ENCODE measurements at places on chromosomes 2 and 18.

DNA sequence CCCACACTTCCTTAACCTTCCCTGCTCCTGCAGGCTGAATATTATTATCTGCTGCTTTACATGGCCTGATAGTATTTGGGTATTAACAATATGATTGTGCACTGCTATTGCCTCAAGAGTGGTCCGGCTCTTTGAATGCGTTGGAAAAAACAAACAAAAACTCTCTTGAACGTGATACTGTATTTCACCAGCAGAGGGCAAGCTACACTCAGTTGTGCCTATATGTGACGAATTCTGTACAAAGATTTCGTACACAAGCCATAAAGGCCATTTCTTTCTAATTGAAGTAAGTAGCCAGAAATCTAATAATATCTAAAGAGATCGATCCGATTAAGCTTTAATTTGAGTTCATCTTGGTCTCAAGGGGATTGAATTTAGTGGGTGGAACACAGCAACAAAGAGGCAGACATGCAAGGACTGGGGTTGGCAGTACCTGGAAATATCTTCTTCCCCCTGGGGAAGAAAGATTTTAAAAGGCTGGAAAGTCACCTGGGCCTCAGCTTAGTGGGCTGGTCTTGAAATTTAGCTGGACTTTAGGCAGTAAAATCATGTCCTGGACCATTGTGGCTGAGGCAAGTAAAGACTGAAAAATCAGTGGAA is 49.3 kb upstream of the RAB6D start:
- no peak for DNase-seq

- no peak for DNase-seq
Observed at GRCh38 chr2:42939411-42940206, 147.2 kb upstream of the HAAO start.

DNA sequence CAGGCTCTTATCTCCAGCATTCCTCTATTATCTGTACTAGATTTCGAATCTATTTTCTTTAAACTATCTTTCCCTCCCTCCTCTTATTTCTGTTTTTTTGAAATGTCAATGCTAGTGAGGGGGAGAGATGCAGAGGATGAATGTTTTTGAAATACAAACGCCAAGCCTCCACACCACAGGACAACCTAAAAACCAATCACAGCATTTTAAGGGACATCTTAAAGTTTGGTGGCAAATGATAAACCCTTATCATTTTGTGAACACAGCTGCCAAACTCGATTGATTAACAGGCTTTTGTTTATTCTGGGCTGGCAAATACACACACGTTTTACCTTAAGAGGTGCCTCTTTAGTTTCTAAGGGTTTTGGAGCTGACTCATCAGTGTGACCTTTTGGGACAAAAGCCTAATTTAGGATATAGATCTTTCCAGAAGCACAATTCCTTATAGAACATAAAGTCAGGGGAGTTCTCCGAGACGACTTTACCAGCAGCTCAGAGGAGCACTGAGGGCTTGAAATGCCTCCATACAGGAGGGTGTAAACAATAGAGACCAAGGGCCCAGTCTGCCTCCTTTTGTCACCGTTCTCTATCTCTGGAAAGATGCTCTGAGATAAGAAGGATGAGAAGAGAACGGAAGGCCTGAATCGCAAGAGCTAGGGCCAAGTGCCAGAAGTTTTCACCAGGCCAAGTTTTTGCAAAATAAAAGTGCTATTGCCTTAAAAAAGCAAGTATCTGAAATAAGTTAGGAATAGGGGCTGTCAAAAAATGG is 4.2 kb upstream of the MEIS1 start:
- no peak for DNase-seq

GRCh38 chr2:241134711-241135110 is 14.6 kb downstream of the PASK start:
- no peak for DNase-seq

GRCh38 chr2:26246818-26247217 is 2.1 kb downstream of the HADHB start:
- no peak for DNase-seq

- no peak for DNase-seq
Observed at GRCh38 chr2:145321344-145321743, 801.4 kb upstream of the ZEB2 start.

GRCh38 chr2:98281607-98282006 is 64.6 kb upstream of the CNGA3 start:
- DNase-seq = no peak

GRCh38 chr2:204503869-204504268 is 41.4 kb upstream of the PARD3B start:
- no peak for DNase-seq

DNA sequence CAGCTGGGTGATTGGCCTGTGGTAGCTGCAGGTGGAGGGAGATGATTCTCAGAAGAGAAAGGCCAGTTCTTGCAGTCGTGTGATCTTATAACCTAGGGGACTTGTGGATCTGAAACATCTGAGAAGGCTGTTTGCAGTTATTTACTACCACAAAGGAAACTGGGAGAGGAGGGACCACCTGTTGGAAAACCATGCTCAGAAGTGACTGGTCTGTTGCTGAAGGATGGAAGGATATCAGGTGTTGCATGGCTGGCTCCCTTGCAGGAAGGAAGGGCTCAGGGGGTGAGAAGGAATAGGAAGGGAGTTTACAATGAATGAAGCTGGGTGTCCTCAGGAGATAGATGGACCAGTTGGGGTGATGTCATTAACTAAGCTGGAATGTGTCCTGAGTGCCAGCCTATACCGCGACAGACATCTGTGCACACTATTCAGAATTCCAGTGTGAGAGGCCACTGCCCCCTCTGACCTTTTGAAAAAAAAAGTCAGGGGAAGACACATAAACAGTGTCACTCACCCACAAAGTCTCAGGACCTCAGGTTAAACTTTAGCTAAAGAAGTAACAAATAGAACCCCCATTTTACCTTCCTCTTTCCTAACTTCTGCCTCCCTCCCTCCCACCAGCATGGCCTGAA is 17.5 kb downstream of the IGFBP2 start:
- no peak for DNase-seq

DNA sequence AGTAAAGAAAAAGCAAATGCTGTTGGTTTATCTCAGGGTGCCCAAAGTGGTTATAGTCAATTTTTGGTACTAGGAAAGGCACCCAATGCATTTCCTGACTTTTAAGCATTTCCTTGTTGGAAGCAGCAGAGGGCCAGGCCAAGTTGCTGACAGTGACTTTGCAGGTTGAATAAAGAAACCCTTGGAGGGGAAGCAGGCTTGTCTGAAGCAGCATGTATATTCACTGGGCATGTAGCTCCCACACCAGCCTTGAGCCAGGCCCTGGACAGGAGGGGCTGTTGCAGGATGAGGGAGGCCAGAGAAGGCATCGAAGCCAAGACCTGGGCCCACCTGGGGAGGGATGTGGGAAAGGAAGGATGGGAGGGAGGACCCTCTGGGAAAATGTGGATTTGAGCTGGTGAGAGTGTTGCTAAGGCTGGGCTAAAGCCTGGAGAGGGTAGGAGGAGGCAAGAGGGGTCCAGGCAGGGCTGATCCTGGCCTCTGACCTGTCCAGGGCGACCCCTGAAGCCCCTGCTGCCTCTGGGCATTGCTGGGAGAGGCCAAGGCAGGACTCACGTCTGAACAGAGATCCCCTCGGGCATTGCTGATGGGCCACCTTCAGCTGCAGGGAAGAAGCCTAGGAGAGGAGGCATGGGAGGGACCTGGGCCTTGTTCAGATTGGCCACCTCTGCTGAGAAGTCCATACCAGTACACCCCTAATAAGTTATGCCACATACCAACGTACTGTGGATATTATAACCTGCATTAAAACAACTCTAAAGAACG is 79.6 kb downstream of the STPG4 start:
- no peak for DNase-seq

- no peak for DNase-seq
Observed at GRCh38 chr2:158783923-158784322, 11.2 kb upstream of the DAPL1 start.

DNA sequence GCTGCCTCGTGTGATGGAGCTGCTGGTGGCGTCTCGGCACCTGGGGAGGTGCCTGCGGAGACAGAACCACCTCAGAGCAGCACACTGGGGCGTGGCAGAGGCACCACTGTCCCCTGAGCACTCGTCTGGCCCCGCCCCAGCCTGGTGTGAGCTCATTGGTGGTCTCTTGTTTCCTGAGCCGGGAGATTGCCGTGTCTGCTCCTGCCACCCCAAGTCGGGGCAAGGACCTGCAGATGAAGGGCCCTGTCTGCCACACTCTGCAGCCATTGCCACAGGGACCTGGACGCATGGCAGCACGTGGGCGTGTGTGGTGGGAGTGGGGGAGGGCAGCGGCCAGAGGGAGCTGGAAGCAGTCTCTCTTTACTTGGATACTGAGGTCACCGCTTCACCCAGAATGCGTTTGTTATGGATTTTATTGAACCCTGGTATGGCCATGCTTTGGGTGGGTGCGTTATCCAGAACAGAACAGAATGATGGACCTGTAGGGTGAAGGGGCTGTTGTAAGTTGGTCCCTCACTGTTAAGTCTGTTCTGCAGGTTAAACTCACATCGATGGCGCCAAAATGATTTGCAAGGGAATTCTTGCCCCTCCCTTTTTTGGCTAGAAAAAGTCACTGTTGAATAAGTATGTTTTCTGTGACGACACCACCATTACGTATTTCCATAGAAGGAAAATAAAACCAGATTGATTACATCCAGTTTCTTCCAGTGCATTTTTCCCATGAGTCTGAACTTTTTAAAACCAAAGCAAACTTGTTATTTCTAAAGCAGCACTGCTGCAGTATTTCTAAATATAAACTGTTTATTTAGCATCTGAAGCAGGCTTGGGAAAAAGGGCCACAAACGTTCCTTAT is 92.0 kb downstream of the USP40 start:
- DNase-seq = no peak

- no peak for DNase-seq
Observed at GRCh38 chr2:42230891-42231290, 61.7 kb downstream of the EML4 start.

DNA sequence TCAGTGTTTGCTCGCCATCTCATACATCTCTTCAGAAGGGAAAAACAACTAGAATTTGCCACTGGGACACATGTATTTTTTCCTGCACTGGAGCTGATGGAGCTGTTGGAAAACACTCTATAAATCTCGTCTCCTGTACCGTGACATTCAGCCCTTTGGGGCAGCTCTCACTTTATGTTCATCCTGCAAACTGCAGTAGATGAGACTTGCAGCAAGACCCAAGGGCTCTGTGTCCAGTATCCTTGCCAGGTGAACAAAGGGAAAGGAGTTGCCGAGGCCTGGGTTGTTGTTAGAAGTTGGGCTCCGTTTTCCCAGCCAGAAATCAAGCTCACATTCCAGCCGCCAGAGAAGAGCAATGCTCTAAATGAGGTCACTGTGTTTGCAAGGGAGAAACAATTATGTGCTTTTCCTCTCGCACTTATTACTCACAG is 285.1 kb downstream of the SLC4A3 start:
- DNase-seq = no peak

DNA sequence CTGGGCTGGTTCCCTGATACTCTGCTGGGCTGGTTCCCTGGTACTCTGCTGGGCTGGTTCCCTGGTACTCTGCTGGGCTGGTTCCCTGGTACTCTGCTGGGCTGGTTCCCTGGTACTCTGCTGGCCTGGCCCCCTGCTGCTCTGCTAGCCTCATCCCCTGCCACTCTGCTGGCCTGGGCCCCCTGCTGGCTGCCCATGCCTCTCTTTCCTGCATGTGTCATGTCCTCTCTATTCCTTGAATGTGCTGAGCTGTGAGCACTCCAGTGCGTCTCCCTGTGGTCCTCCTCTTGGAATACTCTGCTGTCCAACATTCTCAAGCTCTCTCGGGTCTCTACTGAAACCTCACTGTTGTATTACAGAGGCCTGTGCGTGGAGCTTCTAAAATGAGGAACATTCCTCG is 216.3 kb downstream of the RNF144A start:
- DNase-seq = no peak

GRCh38 chr2:62423883-62424458 is 82.0 kb downstream of the TMEM17 start:
- no peak for DNase-seq

- DNase-seq = no peak
Observed at GRCh38 chr2:78351208-78351607, 674.3 kb upstream of the REG3G start.

- DNase-seq = no peak
Observed at GRCh38 chr2:132439703-132440398, 23.2 kb downstream of the GPR39 start.

DNA sequence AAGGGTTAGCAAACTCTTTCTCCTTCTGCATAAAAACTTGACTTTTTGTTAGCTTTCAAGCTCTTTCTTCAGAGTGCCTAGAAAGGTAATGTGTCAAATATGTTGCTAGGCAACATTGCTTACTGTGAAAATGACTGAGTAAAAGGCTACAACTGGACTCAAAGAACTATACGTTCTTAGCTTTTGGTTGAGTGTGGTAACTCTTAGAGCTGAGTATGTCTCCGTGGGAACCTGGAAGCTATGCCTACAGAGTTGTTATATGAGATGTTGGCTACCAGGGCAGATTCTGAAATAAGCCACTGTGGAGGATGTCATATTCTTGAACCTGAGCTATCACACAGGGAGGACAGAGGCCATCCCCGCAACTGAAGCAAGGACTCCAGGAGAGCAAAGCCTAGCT is 105.5 kb downstream of the ARL6IP6 start:
- DNase-seq = no peak

GRCh38 chr2:46163098-46163430 is 134.1 kb upstream of the EPAS1 start:
- no peak for DNase-seq

GRCh38 chr18:58862851-58863538 is 1.7 kb upstream of the ZNF532 start:
- DNase-seq = no peak

DNA sequence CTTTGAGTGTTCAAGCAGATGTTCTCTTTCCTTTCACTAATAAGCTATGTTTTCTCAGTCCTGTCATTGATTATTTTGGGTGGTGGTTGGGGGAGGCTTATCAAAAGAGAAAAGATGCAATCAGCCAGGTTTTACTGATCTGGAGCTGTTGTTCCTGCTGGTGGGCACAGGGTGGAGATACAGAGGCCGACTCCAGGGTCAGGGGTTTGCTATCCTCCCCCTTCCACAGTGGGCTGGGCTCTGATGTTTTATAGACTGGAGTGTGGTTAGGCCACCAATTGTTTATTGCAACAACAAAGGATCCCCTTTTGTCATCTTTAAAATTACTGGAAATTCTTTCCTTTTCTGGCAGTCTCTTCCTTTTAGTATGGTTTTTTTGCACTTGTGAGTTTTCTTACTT is 120.5 kb downstream of the TANC1 start:
- DNase-seq = no peak

DNA sequence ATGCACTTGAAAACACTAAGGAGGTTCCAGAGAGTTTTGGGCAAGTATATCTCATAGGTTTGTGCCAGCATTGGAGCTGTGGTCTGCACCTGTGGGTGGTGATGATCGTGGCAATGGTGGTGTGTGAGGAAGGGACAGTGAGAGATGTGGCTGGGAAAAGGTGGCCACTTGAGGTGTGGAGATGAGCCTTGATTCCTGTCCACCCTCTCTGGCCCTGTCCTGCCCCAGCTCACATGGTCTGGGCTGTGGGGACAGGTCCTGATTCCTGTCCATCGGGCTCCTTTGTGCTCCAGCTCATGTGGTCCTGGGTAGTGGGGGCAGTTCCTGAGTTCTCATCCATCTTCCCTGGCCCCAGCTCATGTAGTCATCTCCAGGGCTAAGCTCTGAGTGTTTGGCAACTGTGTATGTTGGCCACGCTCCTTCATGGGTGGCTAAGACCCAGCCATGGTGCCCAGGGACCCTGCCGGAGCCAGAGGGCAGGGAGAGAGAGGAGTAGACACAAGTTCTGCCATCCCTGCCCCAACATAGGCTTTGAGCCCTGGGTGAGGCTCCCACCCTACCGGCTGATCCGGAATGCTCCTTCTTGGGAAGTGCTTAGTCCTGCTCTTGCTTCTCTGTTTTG is 294.4 kb upstream of the HDAC4 start:
- no peak for DNase-seq

Measured in RWPE2 (cell line).